ENCODE measurements at places on chromosomes 11 and 22. TPM values are rescaled to one million over a fixed set of nuclear protein-coding genes. Genes with fewer than 3 reads are reported as not detected.
A peak's percentile ranks its signal among the peaks of the same experiment; 100 is the strongest.

The THRSP gene
- total RNA-seq = not detected

- DNase-seq = no peak
These were observed 74.4 kb downstream of the SLC36A4 start for GRCh38 chr11:93123351-93123898.

The PRAME gene
- 41.9 TPM for total RNA-seq

DNA sequence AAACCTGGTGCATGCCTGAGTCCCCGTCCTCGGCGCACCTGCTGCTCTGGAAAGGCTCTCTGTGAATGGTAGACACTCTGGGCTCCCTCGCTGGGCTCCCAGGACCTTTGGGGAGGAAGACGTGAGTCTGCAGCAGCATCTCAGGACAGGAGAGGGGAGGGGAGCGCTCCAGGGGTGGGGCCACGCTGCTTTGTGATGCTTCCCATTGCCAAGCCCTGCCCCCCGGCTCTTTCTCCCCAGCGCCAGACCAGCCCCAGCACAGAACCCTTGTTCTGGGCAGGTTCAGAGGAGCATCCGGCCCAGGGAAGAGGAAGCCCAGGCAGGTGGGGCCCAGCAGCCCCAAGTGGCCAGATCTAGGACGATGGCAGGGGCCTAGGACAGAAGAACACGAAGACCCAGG, 111.2 kb downstream of the BRD1 start:
- DNase-seq = no peak

DNA sequence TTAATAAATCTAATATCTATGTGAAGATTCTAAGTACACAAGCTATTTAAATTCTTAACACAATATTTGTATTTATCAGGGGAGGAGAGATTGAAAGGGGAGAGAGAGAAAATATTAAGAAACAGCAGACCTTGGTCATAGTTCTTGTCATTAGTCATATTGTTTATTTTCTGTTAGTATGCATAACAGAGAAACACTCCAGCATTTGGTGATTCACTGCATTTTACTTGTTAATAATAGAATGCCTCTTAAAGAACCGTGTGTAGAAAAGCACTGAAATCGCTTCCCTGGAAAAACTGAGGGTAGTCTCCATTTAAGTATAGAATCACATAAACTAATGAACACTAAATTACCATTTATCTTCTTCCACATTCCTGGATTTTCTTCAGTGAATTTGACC, 122.7 kb upstream of the TRPC6 start:
- no peak for DNase-seq

DNA sequence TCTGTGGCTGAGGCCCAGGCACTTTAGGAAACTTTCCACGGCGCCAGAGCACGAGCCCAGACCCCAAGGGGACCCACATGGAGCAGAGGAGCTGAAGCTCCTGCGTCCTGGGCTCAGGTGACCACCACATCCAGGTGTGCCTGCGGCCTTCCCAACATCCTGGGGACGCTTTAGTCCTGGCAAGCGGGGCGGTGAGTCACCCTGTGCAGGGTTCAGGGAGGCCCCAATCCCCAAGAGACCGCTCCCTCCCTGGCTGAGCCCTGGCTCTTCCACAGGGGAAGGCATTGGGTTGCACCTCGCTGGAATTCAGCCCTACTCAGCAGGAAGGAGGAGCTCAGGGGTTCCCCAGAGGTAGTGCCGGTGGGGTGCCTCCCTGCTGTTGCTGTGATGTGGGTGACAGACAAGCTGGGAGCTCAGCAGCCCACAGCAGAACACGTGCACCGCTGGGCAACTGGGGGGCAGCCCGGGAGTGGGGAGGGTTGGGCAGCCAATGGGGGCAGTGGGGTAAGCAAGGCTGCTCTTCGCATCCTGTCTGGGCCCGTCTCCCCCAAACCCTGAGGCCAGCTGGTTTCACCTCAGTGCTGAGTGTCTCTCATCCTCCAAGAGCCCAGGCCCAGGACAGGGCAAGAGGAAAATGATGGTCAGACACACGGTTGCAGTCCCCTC, 802.8 kb downstream of the BRD1 start:
- peak; percentile 46 for DNase-seq

DNA sequence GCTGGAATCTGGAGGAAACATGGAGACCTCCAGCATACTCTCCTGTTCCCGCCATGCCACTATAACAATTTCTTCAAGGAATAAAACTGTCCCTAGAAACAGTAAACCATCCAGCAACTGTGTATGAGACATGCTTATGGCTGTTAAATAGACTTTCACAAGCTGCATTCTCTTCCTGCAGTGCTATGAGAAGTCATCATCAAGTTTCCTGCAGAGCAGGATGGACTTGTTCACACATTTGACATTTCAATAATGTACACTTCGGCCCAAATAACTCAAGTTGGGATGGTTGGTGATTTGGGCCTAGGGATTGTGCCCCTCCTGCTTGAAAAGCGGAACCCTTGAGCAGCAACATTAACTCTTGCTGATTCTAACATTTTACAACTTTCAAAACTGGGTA, 20.2 kb upstream of the CSF2RB start:
- no peak for DNase-seq

The SHISAL1 gene
- total RNA-seq = 8.7 TPM

- peak; percentile 79 for DNase-seq
These were observed 20.9 kb upstream of the UPB1 start for GRCh38 chr22:24474221-24474620.

DNA sequence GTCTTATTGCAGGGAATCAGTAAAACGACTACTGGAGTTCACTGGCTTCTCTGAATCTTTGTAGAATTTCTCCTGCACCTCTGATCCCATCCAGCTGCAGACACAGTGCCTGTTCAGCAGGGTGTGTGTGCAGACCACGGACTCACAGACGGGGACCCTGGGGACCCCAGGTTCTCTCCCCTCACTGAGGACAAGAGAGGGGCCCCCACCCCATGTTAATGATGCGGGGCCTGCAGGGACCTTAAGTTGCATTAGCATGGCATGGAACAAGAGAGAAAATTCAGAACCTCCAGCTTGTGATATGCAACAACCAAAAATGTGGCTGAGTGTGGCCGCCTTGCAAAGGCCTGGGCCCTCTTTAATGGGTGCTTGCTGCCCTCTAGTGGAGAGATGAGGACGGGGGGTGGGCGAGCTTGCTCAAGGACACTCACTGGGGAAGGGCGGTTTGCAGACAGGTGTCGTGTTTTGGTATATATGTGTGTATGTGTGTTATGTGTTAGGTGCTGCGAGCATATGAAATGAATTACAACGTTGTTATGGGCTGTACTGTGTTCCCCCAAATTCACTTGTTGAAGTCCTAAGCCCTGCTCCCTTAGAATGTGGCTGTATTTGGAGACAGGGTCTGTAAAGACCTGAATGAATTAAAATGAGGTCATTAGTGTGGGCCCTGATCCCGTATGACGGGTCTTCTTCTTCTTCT, 84.4 kb upstream of the SEPTIN5 start:
- peak; percentile 77 for DNase-seq

All from Daoy (cell line).